ENCODE measurements at places on chromosomes 11 and 22. TPM values are rescaled to one million over a fixed set of nuclear protein-coding genes. Genes with fewer than 3 reads are reported as not detected.

DNA sequence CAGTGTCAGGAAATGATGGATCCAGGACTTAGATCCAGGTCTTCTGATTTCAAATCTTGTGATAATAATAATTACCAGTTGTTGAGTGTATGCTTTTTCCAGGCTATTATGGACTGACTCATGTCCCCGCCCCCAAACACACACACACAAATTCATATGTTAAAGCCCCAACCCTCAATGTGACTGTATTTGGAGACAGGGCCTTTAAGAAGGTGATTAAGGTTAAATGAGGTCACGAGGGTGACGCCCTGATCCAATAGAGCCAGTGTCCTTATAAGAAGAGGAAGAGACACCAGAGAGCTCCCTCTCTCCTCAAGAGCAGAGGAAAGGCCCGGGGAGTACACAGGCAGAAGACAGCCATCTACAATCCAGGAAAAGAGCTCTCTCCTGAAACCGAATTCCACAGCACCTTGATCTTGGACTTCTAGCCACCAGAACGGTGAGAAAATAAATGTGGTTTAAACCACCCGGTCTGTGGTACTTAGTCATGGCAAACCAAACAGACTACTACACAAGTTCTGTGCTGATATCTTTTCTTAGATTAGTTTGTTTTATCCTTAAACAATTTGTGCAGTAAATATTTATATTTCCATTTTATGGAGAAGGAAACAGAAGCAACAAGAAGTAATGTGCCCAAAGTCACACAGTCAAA is 8.2 kb downstream of the TMPRSS5 start:
- no peaks in the 10 kb centered on the region for H3K27me3 ChIP-seq
- no peaks in the 10 kb centered on the region for H3K36me3 ChIP-seq
- H3K4me3 ChIP-seq = no peak overlapping the region
- H3K4me1 ChIP-seq = no peaks in the 10 kb centered on the region
- H3K27ac ChIP-seq = no peak overlapping the region
- no peak for DNase-seq

DNA sequence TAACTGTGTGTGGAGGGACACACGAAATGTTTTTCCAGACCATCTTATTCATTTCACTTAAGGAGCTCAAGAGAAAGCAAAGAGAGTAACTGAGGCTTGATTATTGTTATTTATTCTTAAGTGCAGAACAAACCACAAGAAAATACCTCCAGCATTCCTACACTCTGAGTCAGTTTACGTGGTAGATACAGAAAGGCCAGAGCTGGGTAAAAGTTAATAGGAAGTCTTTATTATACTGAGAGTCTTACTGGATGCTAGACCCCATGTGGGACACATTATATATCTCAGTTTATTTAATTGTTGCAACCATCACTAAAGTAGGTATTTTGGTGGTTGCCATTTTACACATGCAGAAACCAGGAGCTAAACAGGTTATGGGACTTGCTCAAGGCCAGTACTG is 261.4 kb upstream of the POU2AF2 start:
- H3K4me1 ChIP-seq = no peaks in the 10 kb centered on the region
- H3K27me3 ChIP-seq = no peaks in the 10 kb centered on the region
- H3K4me3 ChIP-seq = no peak overlapping the region
- no peak for DNase-seq
- no peaks in the 10 kb centered on the region for H3K36me3 ChIP-seq

GRCh38 chr11:14322510-14322909 is 36.5 kb downstream of the RRAS2 start:
- H3K27ac ChIP-seq = no peak overlapping the region
- no peak for DNase-seq
- H3K27me3 ChIP-seq = no peaks in the 10 kb centered on the region
- H3K4me3 ChIP-seq = no peak overlapping the region
- no peaks in the 10 kb centered on the region for H3K36me3 ChIP-seq

- DNase-seq = no peak
- peaks cover 57% of the 10 kb centered on the region for H3K4me1 ChIP-seq
- no peak overlapping the region for H3K4me3 ChIP-seq
- no peaks in the 10 kb centered on the region for H3K27me3 ChIP-seq
- H3K36me3 ChIP-seq = peaks cover 41% of the 10 kb centered on the region
Observed at GRCh38 chr11:116928102-116928777, 90.8 kb upstream of the APOA1 start.

The FAM227A gene
- polyA plus RNA-seq = 0.19 TPM

- H3K4me3 ChIP-seq = no peak overlapping the region
- no peak for DNase-seq
- no peak overlapping the region for H3K27ac ChIP-seq
- H3K27me3 ChIP-seq = no peaks in the 10 kb centered on the region
- peaks cover 3% of the 10 kb centered on the region for H3K4me1 ChIP-seq
Observed at GRCh38 chr22:35375031-35375430, 5.9 kb upstream of the HMOX1 start.

Data from heart right ventricle (tissue), 16 donors.